ENCODE measurements at places on chromosomes 11 and 22. TPM values are rescaled to one million over a fixed set of nuclear protein-coding genes. Genes with fewer than 3 reads are reported as not detected.

GRCh38 chr11:126512741-126513715 is 157.5 kb downstream of the ST3GAL4 start:
- no peak overlapping the region for H3K4me3 ChIP-seq
- no peaks in the 10 kb centered on the region for H3K4me1 ChIP-seq
- DNase-seq = no peak
- H3K36me3 ChIP-seq = no peaks in the 10 kb centered on the region
- peak overlapping the region; percentile 94 for H3K27ac ChIP-seq

The GRAMD1B gene
- polyA plus RNA-seq = 14.5 TPM

- no peak overlapping the region for H3K27ac ChIP-seq
- no peak overlapping the region for H3K4me3 ChIP-seq
- peaks cover 13% of the 10 kb centered on the region for H3K4me1 ChIP-seq
- DNase-seq = no peak
- no peaks in the 10 kb centered on the region for H3K27me3 ChIP-seq
Observed at GRCh38 chr11:12534549-12534948, 139.7 kb upstream of the TEAD1 start.

The FDXACB1 gene
- 3.2 TPM for polyA plus RNA-seq

DNA sequence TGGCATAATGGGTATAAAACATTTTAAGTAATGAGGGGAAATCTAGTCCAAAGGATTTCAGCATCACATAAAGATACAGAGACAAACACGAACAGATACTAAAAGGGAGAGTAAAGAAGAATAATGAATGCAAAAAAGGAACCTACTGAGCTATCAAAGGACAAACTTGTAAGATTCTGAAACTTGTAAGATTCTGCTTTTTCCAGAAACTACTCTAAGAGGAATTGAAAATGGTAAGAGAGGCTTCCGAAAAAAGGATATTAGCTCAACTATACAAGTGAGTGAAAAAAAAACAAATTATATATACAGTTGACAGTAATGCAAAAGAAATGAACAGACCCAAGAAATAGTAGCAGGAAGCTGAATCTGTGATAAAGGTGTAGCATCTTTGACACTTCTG is 37.7 kb downstream of the POLD3 start:
- H3K4me1 ChIP-seq = 0 out of 2 replicates have a peak, but pooled peaks cover 6% of the 10 kb centered on the region
- H3K4me3 ChIP-seq = no peak overlapping the region
- DNase-seq = no peak
- H3K36me3 ChIP-seq = peaks cover 27% of the 10 kb centered on the region

GRCh38 chr11:8357505-8357888 is 93.8 kb upstream of the LMO1 start:
- no peaks in the 10 kb centered on the region for H3K36me3 ChIP-seq
- H3K27me3 ChIP-seq = no peaks in the 10 kb centered on the region
- no peak overlapping the region for H3K27ac ChIP-seq
- no peak for DNase-seq
- H3K4me1 ChIP-seq = peaks cover 49% of the 10 kb centered on the region

GRCh38 chr11:36306888-36307287 is 10.8 kb downstream of the PRR5L start:
- H3K36me3 ChIP-seq = no peaks in the 10 kb centered on the region
- no peaks in the 10 kb centered on the region for H3K27me3 ChIP-seq
- no peaks in the 10 kb centered on the region for H3K4me1 ChIP-seq

- H3K4me3 ChIP-seq = no peak overlapping the region
- H3K27me3 ChIP-seq = no peaks in the 10 kb centered on the region
- DNase-seq = no peak
- no peaks in the 10 kb centered on the region for H3K36me3 ChIP-seq
- peak overlapping the region; percentile 99 for H3K27ac ChIP-seq
Observed at GRCh38 chr11:2777386-2777785, 77.6 kb upstream of the KCNQ1OT1 start.

DNA sequence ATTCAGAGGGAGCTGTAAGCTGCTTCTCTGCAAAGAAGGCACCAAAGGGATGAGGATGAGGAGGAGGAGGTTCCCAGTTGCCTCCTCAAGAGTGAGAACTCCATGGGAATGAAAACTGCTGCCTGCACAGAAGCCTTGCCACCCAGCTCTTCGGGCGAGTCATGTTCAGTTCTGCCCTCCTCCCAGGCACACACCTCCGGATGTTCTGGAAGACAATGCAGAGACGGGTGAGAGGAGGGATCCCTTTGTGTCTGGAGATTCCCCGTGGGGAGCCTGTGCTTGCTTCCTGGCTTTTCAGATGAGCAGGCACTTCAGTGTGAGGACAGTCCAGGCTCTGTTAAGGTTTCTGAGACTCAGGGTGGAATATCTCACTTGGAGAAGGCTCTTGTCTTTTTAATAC is 295.6 kb downstream of the DDX10 start:
- H3K36me3 ChIP-seq = no peaks in the 10 kb centered on the region
- no peaks in the 10 kb centered on the region for H3K27me3 ChIP-seq

The KRTAP5-7 gene
- polyA plus RNA-seq = 0.06 TPM

- no peak overlapping the region for H3K4me3 ChIP-seq
- no peak for DNase-seq
- H3K27me3 ChIP-seq = no peaks in the 10 kb centered on the region
- H3K27ac ChIP-seq = no peak overlapping the region
- H3K4me1 ChIP-seq = no peaks in the 10 kb centered on the region
Observed at GRCh38 chr22:20952544-20953341, 14.3 kb upstream of the AIFM3 start.

The SLC37A2 gene
- polyA plus RNA-seq = 0.44 TPM

DNA sequence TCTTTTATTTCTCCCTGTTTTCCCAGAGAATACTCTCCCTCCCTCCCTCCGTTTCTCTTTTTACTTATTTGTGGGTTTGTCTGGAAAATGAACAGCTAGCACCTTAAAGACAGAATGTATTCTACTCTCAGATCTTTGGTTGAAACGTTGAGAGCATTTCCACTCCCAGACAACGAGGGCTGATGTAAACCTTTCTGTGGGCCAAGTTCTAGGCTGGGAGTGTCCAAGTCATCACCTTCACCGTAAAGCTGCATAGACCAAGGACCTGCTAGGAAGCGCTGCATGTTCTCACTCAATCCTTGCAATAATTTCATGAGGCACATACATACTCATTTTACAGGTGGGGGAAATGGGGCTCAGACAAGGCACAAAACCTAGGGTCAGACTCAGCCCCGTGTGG is 32.4 kb downstream of the MYH9 start:
- H3K27me3 ChIP-seq = no peaks in the 10 kb centered on the region
- peaks cover 67% of the 10 kb centered on the region for H3K4me1 ChIP-seq
- DNase-seq = no peak
- H3K27ac ChIP-seq = peak overlapping the region; percentile 17
- peaks cover 5% of the 10 kb centered on the region for H3K36me3 ChIP-seq
- H3K4me3 ChIP-seq = no peak overlapping the region

DNA sequence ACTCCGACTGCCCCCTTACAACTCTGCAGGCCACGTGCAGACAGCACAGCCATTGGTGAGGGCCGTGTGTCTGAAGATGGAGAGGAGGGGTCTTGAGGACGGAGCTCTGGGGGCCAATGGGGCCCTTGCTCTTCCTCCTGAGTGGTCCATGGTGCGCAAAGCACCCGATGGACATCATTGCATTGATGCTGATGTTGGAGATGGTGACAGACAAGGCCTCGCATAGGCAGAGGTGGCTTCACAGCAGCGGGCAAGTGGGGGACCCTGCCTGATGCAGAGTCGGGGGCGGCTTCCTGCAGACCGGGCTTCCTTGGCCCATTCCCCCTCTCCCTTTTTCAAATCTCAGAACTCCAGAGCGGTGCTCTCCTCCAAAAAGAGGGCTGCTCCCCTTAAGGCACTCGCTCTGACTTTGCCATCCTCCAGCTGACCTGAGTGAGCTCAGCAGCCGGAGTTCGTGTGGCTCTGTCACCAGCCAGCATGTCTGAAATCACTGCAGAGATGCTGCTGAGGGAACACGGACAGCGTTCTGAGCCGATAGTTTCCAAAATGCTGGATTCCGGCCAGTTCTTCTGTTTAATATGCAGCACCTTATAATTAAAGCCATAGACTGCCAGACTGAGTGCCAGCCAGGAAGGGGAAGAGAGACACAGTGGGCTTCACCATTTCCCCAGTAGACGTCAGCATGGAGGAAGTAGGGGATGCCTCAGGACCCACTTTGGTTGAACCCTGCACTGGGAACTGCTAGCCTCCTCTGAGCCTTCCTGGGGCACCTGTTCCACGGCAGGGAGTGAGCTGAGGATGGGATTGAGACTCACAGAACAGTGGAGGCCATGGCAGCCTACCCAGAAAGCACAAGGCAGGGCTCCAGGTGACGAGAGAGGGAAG is 278.2 kb downstream of the BRD1 start:
- H3K4me1 ChIP-seq = no peaks in the 10 kb centered on the region
- H3K27ac ChIP-seq = no peak overlapping the region
- H3K27me3 ChIP-seq = no peaks in the 10 kb centered on the region
- no peaks in the 10 kb centered on the region for H3K36me3 ChIP-seq
- DNase-seq = no peak

The IL17REL gene
- polyA plus RNA-seq = not detected

DNA sequence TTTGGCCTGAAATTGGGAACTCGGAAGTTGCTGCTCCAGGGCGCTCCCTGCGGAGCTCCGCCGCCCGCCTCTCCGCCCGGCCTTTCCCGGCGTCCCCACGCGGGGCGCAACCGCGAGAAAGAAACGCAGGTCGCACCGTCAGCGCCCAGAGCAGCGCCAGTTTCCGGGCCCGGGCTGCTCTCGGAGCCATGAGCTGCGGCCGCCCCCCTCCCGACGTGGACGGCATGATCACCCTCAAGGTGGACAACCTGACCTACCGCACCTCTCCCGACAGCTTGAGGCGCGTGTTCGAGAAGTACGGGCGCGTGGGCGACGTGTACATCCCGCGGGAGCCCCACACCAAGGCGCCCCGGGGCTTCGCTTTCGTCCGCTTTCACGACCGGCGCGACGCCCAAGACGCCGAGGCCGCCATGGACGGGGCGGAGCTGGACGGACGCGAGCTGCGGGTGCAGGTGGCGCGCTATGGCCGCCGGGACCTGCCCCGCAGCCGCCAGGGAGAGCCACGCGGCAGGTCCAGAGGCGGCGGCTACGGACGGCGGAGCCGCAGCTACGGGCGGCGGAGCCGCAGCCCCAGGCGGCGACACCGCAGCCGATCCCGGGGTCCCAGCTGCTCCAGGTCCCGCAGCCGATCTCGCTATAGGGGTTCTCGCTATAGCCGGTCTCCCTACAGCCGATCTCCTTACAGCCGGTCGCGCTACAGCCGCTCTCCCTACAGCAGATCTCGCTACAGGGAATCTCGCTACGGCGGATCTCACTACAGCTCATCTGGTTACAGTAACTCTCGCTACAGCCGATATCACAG is 521 bp downstream of the SRSF8 start:
- H3K4me1 ChIP-seq = peaks cover 7% of the 10 kb centered on the region
- no peaks in the 10 kb centered on the region for H3K27me3 ChIP-seq
- H3K27ac ChIP-seq = peak overlapping the region; percentile 79

The TPBGL gene
- polyA plus RNA-seq = 0.03 TPM

DNA sequence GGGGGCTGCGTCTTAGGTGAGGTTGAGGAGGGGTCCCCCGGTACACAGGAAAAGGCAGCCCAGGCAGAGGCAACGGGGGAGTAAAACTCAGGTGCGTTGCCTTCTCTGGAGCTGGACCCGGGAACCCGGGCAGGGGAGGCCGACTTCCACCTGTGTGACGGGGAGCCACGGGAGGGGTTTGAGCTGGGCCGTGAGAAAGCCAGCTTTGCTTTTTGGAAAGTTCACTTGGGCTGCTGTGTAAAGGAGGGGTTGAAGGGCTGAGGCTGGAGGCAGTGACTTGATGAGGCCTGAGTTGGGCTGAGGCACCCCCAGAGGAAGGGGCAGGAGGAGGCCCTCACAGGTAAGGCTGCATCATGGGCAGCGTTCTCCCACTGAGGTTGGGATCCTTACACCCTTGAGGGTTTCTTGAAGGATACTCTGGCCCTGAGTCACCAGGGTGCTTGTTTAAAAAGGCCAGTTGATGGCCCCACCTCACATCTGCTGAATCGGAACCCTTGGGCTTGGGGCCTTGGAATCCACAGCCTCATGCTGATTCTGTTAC is 47.2 kb downstream of the CHRDL2 start:
- H3K36me3 ChIP-seq = no peaks in the 10 kb centered on the region
- H3K4me1 ChIP-seq = no peaks in the 10 kb centered on the region
- no peaks in the 10 kb centered on the region for H3K27me3 ChIP-seq

GRCh38 chr11:70737816-70738630 is 339.7 kb downstream of the CTTN start:
- H3K27ac ChIP-seq = no peak overlapping the region
- no peaks in the 10 kb centered on the region for H3K27me3 ChIP-seq
- no peak for DNase-seq
- H3K4me1 ChIP-seq = no peaks in the 10 kb centered on the region
- no peak overlapping the region for H3K4me3 ChIP-seq
- no peaks in the 10 kb centered on the region for H3K36me3 ChIP-seq

The APOL1 gene
- polyA plus RNA-seq = 0.56 TPM

DNA sequence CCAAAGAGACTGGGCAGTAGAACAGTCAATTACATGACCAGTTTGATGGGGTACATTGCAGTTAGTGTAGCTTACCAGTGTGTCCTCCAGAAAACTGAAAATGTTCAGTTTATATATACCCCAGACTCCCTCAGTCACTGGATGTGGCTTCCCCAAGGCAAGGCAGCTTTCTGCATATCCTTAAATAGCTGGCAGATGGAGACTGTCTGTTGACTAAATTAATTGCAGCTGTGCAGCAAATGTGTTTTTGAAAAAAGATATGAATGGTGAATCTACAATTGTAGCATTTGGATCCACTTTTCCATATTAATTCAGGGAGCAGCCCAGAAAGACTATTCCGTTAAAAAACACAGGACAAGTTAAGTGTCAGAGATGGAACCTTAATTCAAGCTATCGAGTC is 565.1 kb upstream of the CCDC179 start:
- peaks cover 5% of the 10 kb centered on the region for H3K4me1 ChIP-seq
- no peak overlapping the region for H3K4me3 ChIP-seq
- no peak for DNase-seq
- no peak overlapping the region for H3K27ac ChIP-seq
- H3K36me3 ChIP-seq = no peaks in the 10 kb centered on the region

DNA sequence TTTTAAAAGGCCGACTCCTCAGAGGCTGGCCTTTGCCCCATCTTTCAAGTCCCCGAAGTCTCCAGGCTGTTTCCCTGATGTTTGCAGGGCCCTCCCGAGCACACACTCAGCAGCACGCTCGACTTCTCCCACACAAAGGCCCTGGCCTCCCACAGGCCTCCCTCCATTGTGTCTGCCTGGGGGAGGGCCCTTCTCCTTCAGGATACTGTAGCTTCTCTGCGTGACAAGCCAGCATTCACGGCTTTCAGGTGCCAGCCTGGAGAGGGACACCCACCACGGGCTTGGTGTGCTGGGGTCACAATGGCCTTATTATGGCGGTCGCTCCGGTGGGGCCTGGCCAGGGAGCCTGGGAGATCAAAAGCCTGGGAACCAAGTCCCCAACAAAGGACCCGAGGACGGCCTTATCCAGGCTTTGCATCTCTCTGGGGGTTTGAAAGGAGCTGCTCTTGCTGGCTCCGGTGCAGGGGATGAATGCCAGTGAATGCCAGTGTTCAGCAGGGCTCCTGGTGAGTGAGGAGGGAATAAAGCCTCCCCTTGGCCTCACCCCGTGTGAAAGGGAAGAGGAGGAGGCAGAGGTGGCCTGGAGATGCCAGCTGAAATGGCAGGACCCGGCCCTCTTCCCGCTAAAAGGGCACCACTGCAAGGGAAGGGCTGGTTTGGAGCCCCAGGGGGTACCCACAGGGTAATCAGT is 55.0 kb downstream of the TRAF6 start:
- H3K4me1 ChIP-seq = peaks cover 7% of the 10 kb centered on the region
- no peak for DNase-seq
- no peaks in the 10 kb centered on the region for H3K36me3 ChIP-seq
- H3K27ac ChIP-seq = no peak overlapping the region
- H3K27me3 ChIP-seq = no peaks in the 10 kb centered on the region

- DNase-seq = peak; percentile 88
- peak overlapping the region; percentile 70 for H3K27ac ChIP-seq
- peaks cover 46% of the 10 kb centered on the region for H3K36me3 ChIP-seq
- H3K27me3 ChIP-seq = no peaks in the 10 kb centered on the region
- peaks cover 9% of the 10 kb centered on the region for H3K4me1 ChIP-seq
Observed at GRCh38 chr11:45872651-45873356, 12.6 kb upstream of the MAPK8IP1 start.

GRCh38 chr11:122861631-122862030 is 20.9 kb upstream of the JHY start:
- DNase-seq = no peak
- H3K4me1 ChIP-seq = no peaks in the 10 kb centered on the region
